ENCODE measurements at places on chromosomes 5 and 9.

- DNase-seq, result no peak
These were observed 56.3 kb downstream of the GDA start for GRCh38 chr9:72205513-72205912.

DNA sequence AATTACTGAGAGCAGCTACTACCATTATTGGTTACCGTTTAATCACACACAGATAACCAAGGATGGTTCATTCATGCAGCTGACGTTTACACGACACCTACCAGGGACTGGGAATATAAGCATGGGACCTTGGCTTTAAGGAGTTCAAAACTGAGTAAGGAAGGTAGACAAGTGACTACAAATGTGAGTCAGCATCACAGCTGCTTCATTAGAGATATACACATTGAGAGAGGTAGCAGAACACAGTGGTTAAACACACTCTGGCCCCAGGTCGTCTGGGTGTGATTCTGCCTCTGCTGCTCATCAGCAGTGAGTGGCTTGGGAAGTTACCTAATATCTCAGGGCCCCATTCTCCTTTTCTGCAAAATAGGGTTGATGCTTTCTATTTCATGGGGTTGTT lies 268.6 kb downstream of the NR3C1 start:
- DNase-seq, result no peak

DNA sequence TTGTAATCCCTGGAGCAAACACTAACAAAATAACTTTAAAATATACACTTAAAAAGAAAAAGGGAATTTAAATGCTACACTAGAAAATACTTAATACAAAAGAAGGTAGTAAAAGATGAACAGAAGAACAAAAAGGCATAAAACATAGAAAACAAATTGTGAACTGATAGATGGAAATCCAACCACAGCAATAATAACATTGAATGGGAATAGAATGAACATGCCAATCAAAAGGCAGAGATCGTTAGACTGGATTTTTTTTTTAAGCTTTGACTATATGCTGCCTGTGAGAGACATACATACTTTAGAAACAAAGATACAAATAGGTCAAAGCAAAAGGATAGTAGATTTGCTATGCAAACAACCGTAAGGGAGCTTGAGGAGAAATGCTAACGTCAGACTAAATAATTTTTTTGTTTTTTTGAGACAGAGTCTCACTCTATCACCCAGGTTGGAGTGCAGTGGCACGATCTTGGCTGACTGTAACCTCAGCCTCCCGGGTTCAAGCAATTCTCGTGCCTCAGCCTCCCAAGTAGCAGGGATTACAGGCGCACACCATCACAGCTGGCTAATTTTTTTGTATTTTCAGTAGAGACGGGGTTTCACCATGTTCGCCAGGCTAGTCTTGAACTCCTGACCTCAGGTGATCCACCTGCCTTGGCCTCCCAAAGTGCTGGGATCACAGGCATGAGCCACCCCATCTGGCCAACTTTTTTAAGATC lies 6.5 kb downstream of the ABO start:
- DNase-seq, result no peak

DNA sequence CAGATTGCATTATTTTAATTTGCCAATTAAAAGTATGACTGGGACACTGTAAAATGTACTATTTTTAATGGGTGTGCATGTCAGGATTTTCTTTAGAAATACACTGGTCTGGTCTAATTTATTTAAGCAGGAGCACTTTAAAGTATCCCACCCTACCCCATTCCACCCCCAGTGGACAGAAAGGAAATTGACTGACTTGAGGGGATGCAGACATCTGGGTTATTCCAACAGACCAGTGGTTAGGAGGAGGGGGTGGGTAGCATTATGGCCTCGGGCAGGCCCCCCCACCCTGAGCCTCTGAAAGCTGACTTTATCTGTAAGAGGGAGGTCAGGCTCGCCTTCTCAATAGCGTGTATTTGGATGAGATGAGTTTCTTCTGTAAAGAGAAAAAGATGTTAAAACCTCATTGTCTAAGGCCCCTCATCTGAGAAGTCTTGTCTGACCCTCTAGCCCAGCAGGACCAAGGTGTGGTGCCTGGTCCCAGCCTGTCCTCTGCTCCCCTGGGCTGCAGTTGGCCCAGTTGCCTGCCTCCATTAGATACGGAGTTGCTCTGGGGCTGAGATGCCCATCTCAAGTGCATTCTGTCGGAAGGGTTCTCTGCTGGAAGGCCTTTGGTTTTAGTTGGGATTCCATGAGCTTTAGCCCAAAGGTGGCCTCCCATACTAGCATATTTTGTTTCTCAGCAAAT lies 4.4 kb downstream of the HNRNPAB start:
- DNase-seq, result no peak

DNA sequence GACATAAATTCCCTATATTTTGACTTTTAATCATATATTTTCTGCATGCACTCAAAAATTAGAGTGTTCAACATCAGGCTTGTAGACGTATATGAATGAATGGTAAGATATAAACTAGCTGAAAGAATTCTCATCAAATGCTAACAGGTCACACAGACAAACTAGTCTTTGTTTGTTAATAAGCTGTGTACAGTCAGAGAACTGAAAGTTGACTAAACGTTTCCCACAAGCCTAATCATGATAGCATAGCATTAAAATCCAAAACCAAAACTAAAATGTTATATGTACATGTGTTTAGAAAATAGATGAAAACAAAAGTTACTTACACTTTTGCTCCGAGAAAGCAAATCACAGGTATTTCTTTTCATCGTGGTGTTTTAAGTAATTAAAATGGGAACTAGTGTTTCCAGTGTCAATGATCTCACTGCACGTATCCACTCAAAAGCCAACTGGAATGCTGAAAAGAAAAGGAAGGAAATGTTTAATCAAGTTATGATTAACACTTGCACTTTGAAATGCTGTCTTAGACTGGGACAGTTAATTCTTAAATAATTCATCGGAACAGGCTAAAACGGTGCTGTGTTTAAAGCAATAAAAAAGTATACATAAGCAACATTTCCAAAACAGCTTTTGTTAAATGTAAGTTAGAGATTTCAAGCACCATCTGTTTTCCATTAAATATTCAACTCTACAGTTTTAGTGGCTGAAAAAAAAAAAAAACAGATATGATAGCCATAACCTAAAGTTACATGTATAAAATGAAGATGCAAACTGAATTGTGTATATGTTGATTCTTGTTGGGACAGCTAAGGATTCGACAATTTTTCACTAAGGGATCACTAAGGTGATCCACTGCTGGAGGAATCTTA lies 291.9 kb upstream of the PDE4D start:
- no peak for DNase-seq

DNA sequence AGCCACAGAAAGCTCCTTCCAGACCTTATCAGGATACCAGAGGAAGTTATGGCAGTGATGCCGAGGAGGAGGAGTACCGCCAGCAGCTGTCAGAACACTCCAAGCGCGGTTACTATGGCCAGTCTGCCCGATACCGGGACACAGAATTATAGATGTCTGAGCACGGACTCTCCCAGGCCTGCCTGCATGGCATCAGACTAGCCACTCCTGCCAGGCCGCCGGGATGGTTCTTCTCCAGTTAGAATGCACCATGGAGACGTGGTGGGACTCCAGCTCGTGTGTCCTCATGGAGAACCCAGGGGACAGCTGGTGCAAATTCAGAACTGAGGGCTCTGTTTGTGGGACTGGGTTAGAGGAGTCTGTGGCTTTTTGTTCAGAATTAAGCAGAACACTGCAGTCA lies 70.8 kb upstream of the ENTREP1 start:
- DNase-seq, result no peak

- DNase-seq, result no peak
These were observed 5.4 kb upstream of the FOXE1 start for GRCh38 chr9:97847474-97848214.

- DNase-seq, result no peak
These were observed 132.9 kb downstream of the ADGRV1 start for GRCh38 chr5:90691533-90691932.

DNA sequence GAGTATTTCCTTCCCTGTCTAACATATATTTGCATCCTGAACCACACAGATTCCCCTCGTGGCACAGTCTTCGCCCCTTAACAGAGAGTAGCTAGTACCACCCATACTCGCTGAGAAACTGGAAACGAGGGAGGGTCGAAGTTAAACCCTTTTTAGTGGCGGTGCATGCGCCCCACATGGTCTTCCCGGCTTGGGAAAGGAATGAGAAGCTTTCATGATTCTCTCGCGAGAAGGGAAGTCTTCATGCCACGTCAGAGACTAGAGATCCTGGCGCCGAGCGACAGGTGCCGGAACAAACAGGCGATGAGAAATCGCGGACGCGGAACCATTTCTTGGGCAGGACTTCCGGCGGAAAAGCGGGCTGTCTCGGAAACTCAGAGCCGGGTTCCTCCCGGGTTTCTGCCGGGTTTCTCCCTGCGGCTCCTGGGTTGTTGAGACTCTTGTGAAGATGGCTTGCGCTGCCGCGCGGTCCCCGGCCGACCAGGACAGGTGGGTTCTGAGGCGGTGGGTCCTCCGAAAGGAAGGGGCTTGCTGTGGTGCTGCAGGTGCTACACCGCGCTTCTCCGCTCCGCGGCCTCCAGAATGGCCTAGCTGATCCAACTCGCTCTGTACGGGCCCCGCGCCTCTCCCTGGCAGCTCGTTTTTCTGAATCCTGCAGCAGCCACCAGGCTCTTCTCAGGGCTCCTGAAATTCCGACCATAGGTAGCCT lies at the start of gene SRP19:
Gene SRP19, plus strand, starts transcription at position 359 of the 709 bp plus-strand sequence. Its CDS starts 90 bp downstream, at position 449.
- DNase-seq, result peak; percentile 95

DNA sequence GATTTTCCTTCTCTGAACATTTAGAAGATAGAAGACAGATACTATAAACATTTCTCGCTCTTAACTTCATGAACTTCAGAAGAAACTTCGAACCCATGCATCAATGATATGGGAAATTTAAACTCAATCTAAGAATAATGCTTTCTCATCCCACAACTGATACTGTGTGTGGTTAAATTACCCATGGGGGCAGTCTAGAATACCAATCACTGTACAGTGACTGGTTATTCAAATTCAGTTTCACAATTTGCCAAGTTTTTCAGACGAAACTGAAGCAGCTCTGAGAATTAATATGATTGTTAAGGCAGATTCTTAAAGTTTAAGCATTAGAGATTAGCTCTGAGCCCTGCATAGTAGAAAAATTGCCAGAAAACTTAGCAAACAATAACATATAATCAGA lies 431.0 kb downstream of the SH3GL2 start:
- no peak for DNase-seq

DNA sequence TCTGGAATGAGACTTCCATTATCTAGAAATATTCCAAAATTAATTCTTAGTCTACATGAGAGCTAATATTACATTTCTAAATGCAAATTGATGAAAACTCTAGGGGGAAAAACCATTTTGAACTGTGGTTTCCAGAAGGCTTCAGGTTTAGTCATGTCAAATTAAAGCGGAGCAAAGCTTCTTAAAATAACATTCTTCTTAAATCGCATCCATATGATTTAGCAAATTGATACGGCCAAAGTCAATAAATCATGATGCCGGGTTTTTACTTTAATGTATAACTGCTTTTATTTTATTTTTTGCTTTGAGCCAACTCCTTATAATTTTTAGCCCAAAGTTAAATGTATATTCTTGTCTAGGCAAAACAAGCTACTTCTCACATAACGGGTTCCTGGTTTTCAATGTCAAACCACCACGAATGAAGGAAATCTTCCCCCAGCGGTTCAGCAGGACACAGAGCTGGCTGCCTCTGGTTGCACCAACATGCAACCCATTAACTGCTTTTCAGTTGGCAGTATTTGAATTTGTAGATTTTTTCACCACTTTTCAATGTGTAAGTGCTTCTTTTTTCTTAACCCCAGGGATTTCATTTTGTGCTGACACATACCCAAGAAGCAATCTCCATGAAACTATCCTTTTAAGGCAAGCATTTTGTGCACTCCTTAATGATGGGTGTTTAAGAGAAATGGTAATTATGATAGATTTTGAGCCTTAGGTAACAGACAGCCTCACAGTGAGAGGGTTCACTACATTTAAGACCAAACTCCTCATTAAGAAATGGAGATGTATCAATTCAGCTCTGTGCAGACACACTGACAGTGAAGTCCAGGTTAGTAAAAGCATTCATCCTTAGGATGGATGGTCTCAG lies 35.5 kb downstream of the EFNA5 start:
- no peak for DNase-seq

DNA sequence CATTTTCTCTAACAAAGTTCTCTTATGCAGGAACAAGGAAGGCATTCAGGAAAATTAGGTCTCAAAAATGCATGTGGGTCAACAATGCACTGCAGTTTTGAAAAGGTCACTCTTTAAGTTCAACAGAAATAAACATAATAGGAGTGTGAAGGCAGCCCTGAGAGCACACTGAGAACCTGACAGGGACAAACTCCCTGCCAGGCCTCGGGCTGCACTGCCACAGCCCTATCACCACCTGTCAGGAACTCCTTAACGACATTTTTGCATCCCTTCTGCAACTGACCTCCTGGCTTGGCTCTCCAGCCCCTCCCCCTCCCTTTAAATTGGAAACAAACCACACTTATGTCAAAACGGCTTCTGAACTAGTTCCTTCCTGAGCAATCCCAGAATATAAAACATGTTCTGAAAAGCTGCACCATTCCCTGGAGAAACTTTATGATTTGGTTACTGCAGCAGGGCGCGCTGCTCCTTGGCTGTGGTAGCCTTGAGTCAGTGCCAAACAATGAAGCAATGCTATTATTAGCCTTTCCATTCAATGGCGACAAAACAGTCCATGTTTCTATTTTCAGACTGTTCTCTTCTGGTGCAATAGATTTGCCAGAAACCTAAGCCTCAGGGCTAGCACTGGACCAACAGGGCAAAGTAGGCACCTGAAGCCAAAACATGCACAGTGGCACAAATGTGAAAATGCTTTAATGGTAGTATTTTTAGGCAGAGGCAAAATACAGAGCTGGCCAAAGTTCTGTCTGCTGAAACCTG lies 160.1 kb upstream of the ZNF608 start:
- DNase-seq, result peak; percentile 32

GRCh38 chr5:137145721-137146120 lies 353.4 kb downstream of the SPOCK1 start:
- no peak for DNase-seq
